Caco-2 (cell line): ENCODE measurements at places on chromosomes 3 and 15. TPM values are rescaled to one million over a fixed set of nuclear protein-coding genes. Genes with fewer than 3 reads are reported as not detected.

Gene TP63
- 0.77 and 1.2 TPM in 2 replicates for total RNA-seq

DNA sequence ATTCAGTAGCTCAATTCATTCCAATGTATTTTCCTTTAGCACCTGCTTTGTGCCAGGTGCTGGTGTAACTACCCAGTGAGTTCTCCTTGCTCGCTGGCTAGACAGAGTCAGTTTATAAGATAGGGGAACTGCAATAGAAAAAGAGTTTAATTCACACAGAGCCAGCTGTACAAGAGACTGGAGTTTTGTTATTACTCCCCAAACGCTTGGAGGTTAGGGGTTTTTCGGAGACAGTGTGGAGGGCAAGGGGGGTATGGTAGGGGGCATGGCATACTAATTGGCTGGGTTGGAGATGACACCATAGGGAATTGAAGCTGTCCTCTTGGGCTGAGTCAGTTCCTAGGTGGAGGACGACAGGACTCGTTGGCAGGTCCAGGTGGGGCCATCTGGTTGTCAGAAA lies 5.4 kb upstream of the CFAP91 start:
- no peak for DNase-seq

GRCh38 chr15:39592500-39592899 lies 11.6 kb downstream of the THBS1 start:
- no peak for DNase-seq

- DNase-seq: no peak
Observed at GRCh38 chr3:45583021-45583851, 11.3 kb upstream of the LIMD1 start.

GRCh38 chr3:17494117-17494809 lies 248.2 kb downstream of the TBC1D5 start:
- DNase-seq: no peak

Gene SLC24A5
- not detected in 2 replicates for total RNA-seq

GRCh38 chr3:153897842-153898241 lies 223.3 kb upstream of the ARHGEF26 start:
- no peak for DNase-seq

Gene CIB2
- total RNA-seq: 0.67 and 0.75 TPM in 2 replicates

DNA sequence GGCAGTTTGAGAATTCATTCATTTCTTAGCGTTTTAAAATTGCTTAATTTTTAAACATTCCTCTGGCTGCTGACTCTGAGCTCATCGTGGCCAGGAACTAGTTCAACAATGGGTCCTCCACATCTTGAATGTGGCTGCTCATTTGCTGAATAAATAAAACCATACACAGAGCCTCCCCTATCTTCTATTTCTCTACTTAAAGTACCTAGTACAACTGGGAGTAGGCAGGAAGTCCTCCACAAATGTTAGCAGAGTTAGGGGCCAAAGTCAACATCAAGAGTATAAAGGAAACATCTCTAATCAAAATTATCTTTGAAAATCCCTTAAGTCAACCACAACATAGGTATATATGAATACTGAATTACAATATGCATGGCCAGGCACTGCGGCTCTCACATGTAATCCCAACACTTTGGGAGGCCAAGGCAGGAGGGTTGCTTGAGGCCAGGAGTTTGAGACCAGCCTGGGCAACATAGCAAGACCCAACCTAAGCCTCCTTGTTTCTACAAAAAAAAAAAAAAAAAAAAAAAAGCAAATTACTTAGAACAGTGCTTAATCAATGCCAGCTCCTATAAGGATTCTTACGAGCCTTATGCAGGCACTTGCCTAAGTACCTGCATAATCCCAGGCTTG lies 57.5 kb upstream of the LMOD3 start:
- DNase-seq: no peak

- DNase-seq: no peak
Observed at GRCh38 chr15:95298729-95299128, 1031.8 kb upstream of the NR2F2 start.

Gene RARRES1
- 7.6 and 9.0 TPM in 2 replicates for total RNA-seq
